Activated CD4-positive, CD25-positive, alpha-beta regulatory T cell (primary cell): ENCODE measurements at places on chromosomes 2 and 18.

GRCh38 chr18:35515460-35516130, 17.8 kb upstream of the INO80C start:
- no peak for DNase-seq

- DNase-seq: no peak
These were observed 353.9 kb downstream of the SS18 start for GRCh38 chr18:25736516-25736915.

DNA sequence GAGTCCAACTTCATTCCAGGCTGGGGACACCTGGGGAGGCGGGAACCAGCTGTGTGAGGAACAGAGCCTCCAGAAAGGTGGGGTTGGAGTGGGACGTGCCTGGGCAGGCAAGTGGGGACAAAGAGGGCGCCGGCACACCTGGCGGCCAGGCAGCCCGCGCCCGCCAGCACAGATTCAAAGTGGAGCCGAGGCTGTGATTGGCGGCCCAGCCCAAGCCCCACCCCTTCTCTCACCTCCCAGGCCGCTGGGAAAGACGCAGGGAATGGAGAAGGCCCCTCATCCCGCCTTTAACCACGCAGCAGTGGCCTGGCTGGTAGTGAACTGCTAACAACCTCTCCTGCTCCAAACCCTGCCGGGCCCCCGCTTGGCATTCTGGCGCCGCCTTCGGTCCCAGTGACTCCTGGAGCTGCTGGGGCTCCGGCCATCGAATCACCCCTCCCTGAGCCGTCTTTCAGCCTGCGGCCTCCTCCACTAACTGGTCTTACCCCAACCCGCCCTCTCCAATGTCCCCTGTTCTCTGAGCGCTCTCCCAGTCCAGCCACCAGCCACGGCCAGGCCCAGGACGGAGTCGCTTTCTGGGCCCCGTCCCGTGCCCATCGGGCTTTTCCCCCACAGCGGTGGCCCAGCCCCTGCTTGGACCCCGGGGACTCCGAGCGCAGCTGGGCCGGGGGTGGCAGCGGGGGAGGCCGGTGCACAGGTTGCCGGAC, 27.9 kb upstream of the PTMA start:
- no peak for DNase-seq

DNA sequence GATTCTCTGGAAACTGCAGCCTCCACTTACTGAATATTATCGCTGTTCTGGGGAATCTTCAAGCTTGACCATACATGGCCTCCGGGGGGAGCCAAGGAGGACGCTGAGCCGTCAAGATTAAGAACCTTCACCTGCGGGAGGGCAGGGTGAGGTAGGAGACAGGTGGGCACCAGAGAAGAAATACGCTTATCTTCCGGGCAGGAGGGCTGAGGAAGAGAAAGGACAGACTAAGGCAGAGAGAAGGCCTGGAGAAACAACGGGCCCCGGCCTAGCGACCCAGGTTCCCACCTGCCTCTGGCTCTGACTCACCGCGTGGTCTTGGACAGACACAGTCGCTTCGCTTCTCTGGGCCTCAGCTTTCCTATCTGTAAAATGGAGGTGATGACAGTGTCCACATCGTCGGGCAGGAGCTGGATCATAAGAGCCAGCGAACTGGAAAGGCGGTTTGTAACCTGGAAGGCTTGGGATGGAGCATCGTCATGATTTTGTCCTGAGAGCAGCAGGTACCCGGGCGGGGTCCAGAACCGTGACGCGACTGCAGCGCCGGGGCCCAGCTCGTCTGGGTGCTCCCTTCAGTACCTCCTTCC, 659 bp downstream of the ZNF142 start:
- DNase-seq: peak; percentile 17

GRCh38 chr2:109288544-109289368, 159.8 kb downstream of the SH3RF3 start:
- no peak for DNase-seq

DNA sequence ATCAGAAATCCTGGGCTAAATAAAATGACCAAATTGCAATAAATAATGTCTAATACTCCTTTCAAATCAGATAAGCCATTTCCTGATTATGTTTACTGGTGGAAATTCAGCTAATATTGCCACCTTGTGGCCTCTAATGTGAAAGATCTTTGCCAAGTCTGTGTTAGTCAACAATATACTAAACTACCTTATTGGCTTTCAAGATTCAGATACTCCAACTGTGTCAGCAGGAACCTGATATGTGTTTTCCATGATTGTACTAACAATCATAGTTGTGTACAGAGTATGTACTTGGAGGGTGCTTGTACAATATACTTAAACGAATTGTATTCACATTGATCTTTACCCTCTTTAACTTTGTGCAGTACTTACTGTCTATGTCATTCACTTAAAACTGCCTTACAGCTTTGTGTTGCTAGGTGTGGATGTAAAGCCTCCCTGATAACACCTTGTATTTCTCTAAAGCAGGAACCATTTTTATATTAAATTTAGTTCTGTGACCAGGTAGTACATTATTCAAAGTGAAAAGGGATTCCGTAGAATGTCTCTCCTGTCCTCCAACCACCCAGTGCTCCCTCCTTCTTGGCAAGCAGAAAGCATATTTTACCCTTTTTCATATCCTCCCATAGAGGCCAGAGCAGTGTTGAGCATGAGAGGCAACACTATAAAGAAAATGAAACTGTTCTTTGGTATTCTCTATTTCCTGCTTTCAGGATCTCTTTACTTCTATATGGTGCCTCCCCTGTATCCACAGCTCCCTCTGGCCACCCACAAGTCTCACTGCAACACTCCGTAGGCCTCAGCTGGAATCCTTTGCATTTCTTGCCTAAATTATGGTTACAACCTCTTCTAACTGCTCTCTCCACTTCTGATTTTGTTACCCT, 75.2 kb upstream of the C2orf15 start:
- no peak for DNase-seq

- no peak for DNase-seq
These were observed 394.8 kb downstream of the DCDC2C start for GRCh38 chr2:4098137-4098536.

DNA sequence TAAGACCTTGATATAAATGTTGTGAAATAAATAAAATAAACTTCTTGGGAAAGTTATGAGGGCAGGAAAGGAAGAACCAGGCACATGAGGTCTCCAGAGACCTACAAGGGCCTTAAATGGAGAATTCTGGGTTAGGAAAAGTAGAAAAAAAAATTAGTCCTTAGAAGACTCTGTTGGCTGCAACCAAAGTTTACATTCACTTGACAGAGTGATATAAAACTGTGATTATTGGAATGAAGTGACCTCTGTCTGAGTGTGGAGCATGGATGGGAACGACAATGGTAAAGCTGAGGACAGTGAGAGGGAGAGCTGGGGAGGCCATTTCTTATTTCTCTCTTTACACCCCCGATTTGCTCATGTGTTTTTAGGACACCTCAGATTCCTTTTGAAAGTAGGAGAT, 29.0 kb upstream of the CAVIN2 start:
- no peak for DNase-seq

GRCh38 chr2:20676353-20677215, 9.6 kb downstream of the GDF7 start:
- DNase-seq: no peak

GRCh38 chr2:84559838-84560237, 43.5 kb downstream of the DNAH6 start:
- DNase-seq: no peak

DNA sequence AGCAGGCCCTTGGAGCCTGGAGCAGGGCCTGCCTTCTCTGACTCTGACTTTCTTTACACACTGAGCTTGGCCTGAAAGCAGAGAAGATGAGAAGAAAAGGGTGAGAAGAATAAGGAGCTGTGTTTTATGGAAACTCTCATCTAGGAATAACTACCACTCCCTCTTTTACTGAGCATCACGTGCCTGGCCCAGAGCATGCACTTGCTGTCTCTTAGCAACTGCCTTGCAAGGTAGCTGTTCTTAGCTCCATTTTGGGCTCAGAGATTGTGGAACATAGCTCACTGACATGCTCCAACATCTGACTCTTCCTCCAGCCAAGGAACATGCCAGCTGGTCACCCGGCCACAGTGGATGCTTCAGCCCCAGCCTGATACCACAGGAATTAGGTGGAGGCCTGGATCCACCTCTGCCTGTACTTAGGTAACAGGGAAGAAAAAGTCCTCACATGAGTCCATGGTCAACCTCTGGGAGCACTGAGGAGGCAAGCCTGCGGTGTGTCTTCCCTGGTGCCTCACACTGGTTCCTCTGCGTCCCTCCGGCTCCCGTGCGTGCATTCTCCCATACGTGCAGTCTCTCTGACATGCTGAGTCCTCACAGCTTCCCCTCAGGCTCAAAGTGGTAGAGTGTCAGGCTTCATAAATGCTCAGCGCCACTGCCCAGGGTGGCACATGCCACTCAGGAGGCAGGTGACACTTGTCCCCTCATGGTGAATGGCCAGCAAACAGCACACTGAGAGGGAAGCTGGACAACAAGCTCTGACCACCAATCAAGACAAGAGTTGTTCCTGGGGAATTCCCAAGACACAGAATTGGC, 35.7 kb downstream of the AMER3 start:
- no peak for DNase-seq

- DNase-seq: no peak
These were observed 15.0 kb downstream of the HS1BP3 start for GRCh38 chr2:20635675-20636584.

GRCh38 chr2:221649051-221649775, 77.1 kb upstream of the EPHA4 start:
- DNase-seq: no peak

GRCh38 chr2:241768251-241768711, 8.3 kb upstream of the GAL3ST2 start:
- no peak for DNase-seq

DNA sequence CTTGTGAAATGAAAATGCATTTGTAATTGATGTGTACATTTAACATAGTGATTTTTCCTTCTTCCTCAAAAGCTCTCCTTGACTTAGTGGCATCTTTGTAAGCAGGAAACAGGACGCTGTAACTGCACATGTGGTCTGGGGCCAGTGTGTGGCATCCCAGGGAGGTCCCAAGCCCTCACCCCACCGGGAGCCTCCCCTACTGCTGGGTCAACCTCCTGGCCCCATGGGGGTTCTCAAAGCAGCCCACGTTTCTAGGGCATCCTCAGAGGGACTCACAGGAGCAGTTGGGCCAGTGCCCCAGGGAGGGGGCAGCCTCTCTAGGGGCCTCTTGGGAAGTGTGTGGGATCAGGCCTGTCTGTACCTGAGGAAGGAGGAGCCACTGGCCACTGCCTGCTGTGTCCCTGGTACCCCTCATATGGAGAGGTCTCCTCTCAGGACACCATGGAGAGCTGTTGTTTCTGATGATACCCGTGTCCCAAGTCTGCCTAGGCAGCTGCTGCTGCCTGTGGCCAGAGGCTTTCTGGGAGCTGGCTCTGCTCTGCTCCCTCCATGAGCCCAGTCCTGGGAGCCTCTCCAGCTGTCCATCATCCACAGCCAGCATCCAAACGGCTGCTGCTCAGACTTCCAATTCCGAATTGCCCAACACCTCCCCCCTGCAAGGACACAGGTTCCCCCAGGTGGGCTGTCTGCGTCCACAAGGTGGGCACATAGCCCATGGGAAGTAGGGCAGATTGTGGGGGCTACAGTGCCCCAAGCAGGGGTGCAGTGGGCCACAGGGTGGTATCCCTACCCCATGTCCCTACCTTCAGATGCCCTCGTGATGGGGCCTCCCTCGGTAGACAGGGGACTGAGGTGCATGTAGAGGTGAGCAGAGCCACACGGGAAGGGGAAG, 13.4 kb downstream of the ARHGEF4 start:
- DNase-seq: no peak

DNA sequence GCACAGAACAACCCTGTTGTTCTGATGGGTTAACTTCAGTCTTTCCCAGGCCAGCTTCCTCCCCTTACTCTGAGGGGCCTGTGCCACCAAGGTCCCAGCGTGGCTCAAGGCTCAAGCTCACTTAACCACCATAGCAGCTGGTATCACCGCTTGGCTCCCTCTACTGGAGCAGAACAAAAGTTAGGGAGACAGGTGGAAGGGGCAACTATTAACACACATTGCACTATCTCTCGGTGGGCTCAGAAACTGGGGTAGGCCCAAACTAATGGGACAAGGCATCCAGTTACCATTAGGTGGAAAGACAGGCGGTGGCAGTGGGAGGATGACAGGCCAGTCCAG, 88.7 kb upstream of the ATL2 start:
- DNase-seq: no peak

DNA sequence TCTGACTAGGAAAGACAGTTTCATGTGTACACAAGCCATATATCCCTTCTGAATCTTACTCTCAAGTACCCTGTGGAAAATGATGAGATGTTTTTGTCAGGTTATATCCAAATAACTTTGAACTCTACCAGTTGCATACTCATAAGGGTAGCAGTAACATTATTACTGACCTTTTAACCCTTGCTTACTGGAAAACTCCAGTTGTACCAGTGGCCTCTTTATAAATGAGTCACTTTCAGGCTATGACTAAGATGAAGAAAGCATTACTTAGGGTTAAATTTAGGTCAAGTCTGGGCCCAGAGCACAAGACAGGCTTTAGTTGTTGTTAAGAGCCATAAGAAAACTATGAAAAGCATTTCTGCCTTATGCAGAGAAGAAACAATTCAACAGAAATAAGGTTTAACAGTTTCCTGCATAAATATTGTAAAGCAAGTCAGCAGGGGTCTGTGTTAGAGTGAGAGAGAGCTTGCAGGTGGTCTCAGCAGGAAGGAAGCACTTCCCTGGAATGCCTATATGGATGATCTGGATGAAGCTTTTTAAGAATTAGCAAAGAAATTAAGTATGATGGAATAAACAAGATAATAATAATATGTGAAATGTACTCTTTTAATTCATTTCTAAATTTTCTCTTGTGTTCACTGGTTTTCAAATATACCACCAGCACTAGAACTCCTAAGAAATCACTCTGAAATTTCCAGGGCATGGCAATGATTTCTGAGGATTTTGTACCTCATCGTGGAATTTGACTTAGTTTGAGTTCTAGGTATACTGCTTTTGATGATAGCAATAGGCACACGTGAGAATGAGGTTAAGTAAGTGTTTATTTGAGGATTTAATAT, 126.6 kb downstream of the UBE2E3 start:
- DNase-seq: no peak

DNA sequence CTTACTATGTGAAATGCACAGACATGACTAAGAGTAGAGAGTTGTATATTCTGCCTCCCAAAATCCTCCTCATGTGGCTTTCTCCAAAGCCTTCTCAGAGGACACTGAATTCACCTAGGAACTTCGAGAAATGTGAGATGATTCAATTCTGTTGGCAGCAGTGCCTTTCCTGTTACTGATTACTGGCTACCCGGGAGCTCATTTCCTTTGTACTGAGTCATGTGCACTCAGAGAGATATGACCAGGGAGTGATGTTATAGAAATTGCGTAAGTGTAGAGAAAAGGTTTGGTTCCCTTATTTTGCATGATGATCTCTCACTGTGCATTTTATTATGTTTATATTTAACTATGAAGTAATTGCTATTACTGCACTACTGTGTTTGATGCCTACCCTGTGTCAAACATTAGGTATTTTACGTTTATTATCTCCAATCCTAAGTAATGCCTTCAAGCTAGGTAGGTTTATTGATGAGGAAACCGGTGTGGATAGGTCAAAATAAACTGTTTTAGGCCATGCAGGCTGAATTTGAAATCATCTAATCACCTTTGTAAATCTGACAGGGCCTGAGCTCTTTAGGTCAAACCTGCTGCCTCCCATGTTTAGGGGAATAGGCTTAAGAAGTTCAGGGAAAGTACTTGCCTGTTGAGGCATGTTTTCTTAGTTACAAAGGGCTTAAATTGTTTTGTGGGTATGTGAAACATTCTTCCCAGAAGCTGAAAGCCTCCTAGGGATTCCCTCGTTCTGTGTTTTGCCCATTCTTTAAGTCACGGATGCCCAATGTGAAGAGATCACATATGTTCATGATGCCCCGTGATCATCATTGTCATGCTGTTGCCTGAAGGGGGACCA, 86.8 kb downstream of the FMNL2 start:
- no peak for DNase-seq
